ENCODE measurements at places on chromosomes 4 and X. TPM values are rescaled to one million over a fixed set of nuclear protein-coding genes. Genes with fewer than 3 reads are reported as not detected.

DNA sequence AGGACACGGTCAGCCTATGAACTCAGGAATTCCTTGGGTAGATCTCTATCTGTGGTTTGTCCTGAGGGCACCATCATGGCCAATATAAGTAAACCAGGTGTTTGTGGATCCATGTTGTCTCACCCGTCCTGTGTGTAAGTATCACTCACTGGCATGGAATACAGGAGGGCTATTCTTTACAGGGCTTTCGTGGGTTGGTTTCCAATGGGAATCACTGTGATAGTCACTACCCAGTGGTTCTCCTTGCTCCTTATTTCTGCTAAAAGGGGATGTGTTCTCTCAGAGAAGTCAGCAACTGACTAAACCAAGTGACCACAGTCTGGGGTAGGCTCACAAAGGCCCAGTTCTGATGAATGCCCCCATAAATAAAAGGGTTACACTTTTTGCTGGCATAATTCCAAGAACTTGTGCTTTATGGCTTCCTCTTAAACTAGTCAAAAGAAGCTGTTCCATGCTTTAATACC lies 236.7 kb upstream of the JADE1 start:
- DNase-seq, result no peak

DNA sequence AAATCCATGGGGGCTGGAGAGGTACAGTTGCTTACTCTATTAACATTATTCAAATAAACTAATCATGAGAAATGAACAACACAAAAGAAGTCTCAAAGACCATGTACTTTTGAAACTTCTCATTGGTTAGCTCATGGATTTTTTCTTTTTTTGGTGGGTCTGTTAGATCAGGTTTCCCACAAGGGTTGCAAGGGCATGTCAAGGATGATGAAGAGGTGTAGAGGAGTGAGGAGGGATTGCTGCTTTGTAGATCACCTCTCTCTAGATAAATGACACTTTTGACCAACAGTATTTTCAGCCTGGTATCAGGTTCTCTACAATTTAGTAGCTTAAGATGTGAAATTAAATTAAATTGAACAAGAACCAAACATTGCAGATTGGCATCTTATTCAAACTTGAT lies 417.9 kb upstream of the AGA start:
- DNase-seq, result no peak

DNA sequence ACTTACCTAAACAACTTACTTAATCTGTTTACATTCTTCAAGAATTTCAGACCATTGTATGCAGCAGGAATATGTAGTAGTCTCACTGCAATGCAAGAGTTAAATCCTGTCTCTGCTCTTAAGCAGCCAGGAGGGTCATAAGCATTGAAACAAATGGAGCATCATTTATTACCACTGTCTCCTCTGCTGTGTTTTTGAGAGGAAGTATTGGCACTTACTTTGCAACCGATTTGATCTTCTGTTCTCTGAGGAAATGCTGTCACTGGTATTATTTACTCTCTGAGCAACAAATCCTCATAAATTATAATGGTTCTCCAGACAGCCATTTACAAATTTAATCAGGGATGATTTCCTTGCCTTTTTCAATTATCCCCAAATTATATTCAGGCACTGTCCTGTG lies 1367.1 kb downstream of the STIM2 start:
- DNase-seq, result no peak

DNA sequence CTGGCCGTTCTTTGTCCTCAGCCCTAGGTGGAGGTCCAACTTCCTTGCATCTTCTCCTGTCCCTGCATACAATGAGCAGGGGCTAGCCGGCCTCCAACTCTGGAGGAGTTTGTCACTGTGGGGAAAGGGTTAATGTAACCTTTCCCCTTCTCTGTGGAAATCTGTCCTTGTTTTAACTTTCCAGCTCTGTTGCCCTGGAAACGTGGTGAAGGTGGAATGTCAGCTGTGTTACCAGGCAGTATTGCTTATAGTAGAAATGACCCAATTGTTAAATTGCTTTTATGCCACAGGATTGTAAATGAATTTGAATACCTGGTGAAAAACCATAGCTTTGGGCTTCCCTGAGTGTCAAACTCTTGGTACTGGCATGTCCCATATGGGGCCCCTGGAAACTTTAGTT lies 131.6 kb upstream of the SCML1 start:
- no peak for DNase-seq

- DNase-seq, result no peak
Measured at GRCh38 chr4:127131527-127131926, 501.2 kb upstream of the INTU start.

GRCh38 chrX:109707319-109707718 lies 25.7 kb downstream of the ACSL4 start:
- no peak for DNase-seq

GRCh38 chr4:24894846-24895245 lies 18.0 kb downstream of the CCDC149 start:
- no peak for DNase-seq

DNA sequence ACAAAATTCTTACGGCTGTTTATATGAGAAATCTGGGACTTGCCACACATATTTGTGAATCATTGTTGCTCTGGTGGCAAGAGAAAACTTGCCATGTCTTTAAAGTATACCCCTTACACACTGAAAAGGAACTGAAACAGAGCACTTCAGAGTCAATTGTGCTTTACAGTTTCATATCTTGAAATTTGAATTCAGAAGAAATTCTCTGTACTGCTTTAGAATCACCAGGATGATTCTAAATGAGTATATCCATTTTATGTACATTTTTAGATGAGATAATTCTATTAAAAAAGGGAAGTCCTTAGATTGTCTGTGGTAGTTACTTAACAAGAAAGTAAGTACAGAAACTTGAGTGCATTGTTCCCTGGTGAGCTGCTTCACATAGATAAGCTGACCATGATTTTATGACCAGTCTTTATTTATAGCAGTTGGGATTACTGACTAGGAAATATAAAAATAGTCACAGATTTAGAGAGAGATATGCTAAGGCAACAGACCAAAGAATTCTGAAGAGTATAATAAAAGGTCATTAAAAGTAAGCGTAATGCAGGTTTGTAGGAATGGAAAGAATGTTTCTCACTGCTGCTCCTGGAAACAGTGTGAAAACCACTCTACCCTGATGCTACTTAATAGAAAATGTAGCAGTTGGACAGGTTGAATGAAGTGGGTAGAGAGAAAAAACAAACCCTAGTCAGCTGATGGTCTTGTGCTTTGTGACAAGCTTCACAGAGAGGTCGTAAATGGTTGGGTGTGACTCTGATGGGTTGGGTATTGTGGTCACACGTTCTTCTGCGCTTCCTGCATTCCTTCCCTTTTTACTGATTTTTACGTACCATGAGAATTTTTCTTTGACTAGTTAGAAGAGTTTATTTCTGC lies 41.0 kb downstream of the FNIP2 start:
- DNase-seq, result no peak

DNA sequence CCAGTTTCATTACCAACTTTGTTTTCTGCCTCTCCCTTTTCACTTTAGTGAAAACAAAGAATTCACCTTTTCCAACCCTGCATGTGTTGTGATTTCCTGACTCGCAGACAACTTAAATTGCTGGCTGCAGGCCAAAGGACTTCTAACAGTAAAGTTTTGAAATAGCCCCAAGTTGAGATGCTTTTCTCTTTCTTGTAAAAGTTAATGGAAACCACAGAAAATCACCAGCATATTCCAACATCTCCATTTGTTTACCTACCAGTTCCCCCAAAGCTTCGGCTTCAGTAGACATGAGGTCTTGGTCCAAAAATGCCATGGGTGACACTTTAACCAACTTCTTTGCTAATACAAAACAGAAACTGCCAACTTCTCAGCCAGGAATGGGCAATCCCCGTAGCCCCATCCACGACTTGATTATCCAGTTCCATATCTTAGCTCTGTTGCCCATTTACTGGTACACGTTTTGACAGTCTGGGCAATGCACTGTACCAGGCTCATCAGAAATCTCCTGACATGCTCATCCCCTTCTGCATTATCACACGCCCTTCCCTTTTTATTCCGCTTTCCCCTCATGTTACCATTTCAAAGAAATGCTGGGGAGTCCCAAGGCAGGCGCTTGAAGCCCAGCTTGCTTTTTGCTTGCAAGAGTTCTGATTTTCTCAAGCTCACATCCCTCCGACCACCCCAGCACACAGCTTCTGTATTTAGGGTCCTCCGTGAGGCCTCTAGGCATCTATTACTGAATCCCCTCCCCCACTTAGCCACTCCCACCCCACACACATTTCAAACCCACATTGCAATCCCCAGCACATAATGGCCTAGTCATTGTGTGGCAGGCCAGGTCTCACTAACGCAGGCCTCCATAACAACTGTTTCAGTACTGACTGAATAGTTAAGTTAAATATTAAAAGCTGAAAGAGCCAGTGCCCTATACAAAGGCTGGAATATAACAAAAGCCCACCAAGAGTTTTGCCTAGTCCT lies 137.9 kb upstream of the S100G start:
- no peak for DNase-seq

DNA sequence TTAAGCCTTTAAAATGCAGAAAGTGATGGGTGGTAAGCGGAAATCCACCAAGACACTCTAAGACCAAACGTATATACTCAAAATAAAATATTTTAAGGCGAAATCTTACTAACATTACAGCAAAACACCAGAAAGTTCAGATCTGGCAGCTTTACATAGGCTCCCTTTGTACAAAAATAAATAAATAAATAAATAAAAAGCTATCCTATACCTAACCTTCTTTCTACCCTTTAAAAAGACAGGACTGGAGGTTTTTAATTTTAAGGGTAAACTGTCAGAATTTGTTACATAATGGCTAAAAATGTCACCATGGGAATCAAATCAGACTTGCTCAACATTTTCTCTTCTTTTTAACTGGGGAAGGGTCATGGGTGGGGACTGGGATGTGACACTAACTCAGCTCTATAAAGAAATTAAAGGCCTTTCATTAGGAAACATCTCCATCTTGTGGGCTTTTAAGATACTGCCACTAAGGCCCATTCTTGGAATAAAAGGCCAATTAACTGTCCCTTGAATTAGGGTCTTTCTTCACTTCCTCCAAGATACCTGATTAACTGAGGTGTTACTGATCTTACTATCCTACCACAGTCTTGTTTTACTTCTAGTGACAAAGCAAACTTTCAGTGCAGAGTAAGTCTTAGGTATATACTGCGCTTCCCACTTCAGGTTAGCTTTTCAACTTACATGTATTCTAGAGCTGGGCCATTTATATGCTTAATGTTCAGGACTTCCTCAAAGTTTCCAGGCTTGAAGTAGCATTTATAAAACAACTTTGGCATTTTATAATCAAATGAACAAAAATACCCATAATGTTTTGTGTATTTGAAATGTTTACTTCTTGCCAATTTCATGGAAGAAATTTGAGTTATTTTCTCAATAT lies 13.3 kb downstream of the HNRNPD start:
- no peak for DNase-seq

Gene SLITRK4
- 22.1 TPM for total RNA-seq

Gene TECRL
- 1,093 TPM for total RNA-seq

Gene MANBA
- total RNA-seq, result 29.8 TPM

Gene IBSP
- not detected for total RNA-seq
